ENCODE measurements at places on chromosomes 7 and 10.

DNA sequence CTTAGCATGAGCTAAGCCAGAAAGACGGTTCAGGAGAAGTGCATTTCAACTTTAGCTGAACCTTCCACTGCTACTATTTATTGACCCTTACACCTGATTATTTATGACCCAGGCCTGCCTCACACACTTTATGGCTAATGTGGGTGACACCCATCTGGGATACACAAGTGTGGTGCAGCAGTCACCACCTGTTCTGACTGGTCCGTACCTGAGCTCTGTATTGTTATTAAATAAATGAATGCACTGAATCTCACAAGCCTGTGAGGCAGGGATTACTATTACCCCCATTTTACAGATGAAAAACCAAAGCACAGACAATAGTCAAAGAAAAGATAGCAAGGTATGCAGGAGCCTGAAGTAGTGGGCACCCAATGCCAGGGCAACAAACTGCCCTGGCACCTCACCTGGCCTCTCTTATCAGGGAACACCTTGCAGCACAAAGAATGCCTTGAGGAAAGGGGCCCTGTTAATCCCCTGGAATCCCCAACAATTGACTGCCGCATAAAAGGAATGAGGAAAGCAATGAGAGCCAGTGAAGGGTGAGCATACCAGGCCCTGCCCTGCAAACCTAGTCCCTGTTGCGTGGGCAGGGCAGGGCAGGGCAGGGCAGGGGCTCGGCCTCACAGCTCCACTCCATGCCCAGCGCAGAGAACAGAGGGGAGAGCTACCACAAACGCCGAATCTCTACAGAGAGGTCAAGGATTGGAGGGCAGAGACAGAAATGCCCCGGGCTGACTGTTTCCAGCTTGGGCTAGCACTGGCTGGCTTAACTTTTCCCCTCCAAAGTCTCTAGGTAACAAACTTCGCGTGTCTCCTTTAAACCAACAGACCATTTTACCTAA is 1.3 kb downstream of the ANXA11 start:
- no peak for DNase-seq

- DNase-seq = peak; percentile 15
Measured at GRCh38 chr7:148914208-148914777, 30.2 kb upstream of the EZH2 start.

DNA sequence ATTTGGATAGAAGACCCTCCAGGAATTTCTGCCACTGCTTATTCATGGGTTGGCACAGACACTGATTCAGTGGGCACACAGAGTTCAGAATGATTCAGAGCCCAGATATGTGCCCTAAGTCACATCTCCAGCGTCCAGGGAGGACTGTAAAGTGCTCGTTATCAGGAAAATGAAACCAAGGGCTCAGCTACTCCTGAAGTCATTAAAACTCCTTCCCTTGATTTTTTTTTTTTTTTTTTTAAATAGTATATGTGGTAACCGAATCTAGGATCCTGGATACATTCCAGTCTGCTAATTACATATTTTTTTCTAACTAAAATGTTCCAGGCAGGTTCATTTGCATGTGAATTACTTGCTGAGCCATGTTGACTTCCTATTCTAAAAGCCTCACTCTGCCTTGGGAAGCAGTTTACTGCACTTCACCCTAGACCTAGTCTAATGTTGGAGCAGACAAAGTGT is 34.7 kb downstream of the MET start:
- no peak for DNase-seq

- peak; percentile 79 for DNase-seq
Measured at GRCh38 chr10:87094373-87095235, at the start of the genes GLUD1 and SHLD2. Gene GLUD1, minus strand, starts transcription at chr10:87094843. Its CDS starts 74 bp downstream, at chr10:87094769. Gene SHLD2, plus strand, starts transcription at chr10:87095206. Its CDS starts 56,149 bp downstream, at chr10:87151355.

GRCh38 chr10:17209881-17210280 is 8.4 kb upstream of the TRDMT1 start:
- no peak for DNase-seq

- no peak for DNase-seq
Measured at GRCh38 chr10:59537501-59537900, 172.1 kb downstream of the SLC16A9 start.

DNA sequence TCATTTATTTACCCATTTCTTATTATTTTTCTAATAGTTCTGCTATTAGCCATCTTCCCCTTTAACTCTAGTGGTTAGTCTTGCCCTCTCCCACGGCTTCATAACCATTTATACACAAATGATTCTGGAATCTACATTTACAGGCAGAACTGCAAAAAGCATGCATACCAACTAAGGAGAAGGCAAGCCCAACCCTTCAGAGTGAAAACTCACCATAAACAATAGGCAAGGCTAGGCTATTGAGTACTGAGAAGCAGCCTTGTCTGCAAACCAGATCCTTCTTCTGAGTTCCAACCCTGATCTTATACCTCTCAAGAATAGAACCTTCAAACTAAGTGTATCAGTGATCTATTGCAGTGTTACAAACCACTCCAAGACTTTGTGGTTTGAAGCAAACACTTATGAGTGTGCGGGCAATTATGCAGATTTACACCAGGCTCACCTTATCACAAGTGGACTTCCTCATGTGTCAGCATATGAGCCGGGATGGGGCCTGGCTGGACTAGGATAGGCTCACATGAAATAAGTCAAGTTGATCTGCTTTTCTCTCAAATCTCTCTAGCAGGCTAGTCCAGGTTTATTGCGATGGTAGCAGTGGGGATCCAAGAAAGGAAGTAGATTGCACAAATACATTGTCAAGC is 896.9 kb upstream of the PHF14 start:
- no peak for DNase-seq

DNA sequence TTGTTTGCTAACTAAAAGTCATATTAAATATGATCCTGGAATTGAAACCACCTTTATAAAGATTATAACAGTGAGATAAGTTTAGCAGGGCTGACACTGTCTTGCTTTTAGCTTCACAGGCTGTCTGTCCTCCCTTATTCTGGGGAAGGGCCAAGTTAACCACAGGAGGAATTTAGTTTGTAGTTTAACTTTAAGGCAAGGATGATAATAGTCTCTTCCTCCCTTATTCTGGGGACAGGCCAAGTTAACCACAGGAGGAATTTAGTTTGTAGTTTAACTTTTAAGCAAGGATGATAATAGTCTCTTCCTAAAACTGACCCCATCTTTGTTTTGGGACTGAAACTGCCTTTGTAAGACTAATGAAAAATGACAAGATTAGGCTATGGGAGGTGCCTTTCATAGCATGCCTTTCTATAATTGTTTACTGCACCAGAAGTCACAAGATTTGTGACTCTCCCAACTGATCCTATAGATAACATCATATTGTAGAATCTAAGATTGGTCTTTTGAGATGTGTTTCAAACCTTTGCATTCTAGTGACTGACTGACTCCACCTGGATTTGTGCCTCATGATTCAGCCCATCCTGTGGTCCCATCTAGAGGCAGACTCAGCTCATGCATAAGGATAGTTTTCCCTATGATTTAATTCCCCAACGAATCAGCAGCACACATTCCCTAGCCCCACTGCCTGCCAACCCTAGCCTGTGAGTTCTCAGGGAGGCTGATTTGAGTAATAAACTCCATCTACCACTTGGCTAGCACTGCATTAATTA is 212.0 kb downstream of the MAGI2 start:
- no peak for DNase-seq

DNA sequence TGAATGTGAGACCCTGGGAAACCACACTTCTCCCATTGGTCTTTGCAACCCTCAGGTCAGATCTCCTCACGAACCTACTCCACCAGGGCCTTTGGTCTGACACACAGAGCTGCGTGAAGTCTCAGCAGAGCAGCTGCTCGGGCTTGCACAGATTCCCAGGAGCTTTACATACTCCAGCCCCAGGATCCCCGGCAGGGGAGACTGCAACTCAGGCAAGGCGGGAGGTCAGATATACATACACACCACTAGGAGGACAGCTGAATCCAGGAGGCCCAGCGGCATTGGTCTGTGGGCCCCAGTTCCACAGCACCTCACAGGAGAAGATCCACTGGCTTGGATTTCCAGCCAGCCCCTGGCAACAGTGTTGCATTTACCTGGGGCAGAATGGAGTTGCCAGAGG is 239.2 kb downstream of the GPAM start:
- DNase-seq = no peak

DNA sequence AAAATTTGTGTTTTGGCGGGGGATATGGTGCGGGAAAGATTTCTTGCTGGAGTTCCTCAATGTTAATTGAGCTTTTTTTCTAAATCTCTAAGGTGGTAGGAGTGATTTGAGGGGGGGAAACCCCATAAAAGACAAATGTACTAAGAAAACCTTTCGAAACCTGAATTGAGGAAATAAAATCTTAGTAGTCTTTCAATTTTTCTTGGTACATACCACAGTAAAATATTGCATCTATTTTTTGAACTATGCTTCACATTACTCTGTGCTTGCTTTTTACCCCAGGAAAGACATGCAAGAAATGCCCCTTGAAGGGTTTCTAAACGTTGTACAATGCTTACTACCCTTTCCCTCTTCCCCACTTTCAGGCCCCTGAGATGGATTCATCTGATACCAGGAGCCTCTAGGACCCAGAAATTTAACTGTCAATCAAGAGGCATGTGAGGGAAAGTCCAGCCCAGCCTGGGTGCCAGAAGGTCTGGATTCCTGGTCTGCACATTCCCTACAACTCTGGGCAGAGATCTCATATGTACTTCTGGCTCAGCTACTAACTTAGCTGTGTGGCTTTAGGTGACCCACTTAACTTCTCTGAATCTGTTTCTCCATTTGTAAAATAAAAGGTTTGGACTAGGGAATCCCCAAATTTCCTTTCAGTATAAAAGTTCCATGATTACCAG is 5.8 kb upstream of the PDCD4 start:
- no peak for DNase-seq

GRCh38 chr10:78626471-78626870 is 442.3 kb upstream of the ZMIZ1 start:
- DNase-seq = no peak

DNA sequence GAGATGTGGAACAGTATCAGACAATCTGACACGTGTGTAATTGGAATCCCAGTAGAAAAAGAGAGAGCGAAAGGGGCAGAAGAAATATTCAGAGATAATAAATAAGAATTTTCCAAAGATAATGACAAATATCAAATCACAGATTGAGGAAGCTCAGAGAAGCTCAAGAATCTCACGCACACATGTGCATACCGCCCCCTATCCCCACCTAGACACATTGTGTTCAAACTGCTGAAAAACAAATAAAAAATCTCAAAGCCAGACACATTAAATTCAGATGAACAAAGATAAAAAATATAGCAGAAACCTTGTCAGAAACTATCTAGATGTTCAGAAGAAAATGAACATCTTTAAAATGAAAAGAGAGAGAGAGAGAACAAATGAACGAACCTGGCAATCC is 17.2 kb downstream of the SFR1 start:
- no peak for DNase-seq

GRCh38 chr10:113285305-113285704 is 267.5 kb upstream of the HABP2 start:
- DNase-seq = no peak

GRCh38 chr10:86411852-86412560 is 45.4 kb upstream of the GRID1 start:
- no peak for DNase-seq

GRCh38 chr10:127824826-127825225 is 67.9 kb downstream of the CLRN3 start:
- DNase-seq = no peak

- no peak for DNase-seq
Measured at GRCh38 chr7:1055956-1056784, 11.8 kb downstream of the GPR146 start.

GRCh38 chr10:86393362-86393761 is 26.8 kb upstream of the GRID1 start:
- no peak for DNase-seq

GRCh38 chr10:13165177-13165576 is 3.8 kb downstream of the MCM10 start:
- DNase-seq = no peak

DNA sequence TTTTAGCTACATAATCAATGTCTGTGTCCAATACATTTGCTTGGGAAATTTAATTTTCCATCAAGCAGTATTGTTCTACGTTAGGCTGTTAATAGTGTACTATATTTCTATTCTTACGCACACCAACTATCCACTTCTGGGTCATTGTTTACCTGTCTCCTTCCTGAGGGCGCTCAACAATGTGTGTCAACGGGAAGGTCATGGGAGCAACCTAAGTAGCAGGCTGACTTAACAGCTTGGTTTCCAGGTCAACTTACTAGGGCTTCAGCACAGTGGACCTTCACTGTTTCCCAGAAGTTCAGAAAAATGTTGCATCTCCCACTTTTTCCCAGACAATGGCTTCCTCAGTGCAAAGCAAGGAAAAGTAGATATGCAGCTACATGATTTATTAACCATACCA is 13.7 kb downstream of the THSD7A start:
- no peak for DNase-seq

- DNase-seq = no peak
Measured at GRCh38 chr7:2197436-2198155, 35.1 kb downstream of the MAD1L1 start.

DNA sequence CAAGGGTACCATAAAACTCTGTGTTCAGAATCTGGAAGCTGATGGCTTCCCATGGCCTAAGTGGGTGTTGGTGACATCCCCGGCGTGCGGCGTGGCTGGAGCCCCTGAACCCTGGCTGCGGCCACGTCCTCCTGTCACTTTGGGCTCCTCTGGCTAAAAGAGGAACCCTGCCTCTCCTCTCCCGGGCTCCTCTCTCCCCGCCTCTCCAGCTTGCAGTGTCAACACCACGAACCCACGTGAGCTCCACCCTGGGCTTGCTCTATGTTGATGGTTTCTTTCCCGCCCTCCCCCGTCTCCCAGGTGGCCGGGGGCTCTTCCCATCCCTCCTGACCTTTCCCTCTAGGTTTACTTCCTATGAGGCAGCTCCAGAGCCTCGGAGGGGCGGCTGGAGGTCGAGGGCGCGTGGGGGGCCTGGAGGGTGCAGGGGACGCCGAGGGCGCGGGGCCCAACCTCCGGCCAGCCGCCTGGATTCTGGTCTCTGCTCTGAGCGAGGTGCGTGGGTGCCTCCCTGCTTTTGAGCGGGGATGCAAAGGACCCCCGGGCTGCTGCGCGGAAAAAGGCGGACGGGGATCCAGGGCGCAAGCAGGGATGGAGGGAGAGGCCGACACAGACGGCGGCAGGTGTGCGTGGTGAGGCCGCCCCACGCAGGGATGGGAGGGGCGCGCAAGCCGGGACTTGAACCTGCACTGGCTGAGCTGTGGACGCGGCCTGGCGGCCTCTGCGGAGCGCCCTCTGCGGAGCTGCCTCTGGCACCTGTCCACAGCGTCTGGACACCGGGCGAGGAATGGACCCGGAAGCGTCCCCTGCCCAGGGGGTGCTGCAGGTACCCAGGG is 115.5 kb upstream of the DIP2C start:
- DNase-seq = no peak

GRCh38 chr10:78997635-78998618 is 70.8 kb upstream of the ZMIZ1 start:
- no peak for DNase-seq

- DNase-seq = no peak
Measured at GRCh38 chr10:31526681-31527080, 207.7 kb downstream of the ZEB1 start.
